ENCODE measurements at places on chromosomes 1 and 21.

DNA sequence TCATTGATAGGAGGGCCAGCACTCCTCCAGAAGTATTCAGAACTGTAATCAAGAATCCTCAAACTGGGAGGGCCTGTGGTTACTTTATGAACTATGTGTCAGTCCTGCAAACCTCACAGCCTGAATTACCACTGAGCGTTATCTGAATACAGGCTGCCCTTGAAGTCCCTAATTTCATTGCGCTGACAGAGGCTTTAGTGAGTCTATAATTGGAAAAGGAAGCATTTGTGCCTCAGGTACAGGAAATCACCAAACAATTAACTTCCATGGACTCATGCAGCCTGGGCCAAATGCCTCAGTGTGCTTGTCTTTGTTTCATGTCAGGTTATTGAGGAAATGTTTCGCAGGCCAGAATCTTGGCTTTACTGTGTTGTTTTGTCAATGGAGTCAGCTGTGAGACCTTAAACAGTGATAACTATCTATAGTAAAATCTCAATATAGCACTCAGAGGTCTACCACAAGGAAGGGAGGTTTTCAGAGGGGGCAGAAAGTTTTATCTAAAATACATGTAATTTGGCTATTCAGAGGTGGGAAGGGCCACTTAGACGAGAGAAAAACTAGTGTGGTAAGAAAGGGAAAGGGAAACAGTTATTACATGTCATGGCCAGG lies 32.9 kb upstream of the DOCK7 start:
- H3K4me1 ChIP-seq, result peaks cover 7% of the 10 kb centered on the region
- H3K27ac ChIP-seq, result no peak overlapping the region
- no peak for DNase-seq
- H3K4me3 ChIP-seq, result no peak overlapping the region

DNA sequence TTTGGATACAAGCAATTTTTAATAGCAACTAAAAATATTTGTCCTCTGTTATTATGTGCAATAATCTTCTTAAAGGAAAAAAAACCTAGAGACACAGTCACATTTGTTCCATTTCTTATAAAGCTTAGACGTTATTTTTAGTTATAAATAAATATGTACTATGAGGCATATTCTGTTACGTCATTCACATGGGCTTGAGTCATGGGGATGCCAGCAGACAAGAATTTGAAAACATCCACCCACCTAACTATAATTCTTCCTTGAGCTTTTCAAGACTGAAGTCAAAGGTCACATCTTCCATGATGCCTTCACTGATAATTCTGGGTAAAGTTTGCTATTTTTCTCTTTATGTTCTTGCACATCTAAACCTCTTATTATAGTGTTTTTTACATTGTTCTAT lies 268.8 kb downstream of the KCTD3 start:
- H3K36me3 ChIP-seq, result no peaks in the 10 kb centered on the region
- DNase-seq, result no peak
- no peak overlapping the region for H3K4me3 ChIP-seq
- no peaks in the 10 kb centered on the region for H3K27me3 ChIP-seq
- no peak overlapping the region for H3K27ac ChIP-seq

DNA sequence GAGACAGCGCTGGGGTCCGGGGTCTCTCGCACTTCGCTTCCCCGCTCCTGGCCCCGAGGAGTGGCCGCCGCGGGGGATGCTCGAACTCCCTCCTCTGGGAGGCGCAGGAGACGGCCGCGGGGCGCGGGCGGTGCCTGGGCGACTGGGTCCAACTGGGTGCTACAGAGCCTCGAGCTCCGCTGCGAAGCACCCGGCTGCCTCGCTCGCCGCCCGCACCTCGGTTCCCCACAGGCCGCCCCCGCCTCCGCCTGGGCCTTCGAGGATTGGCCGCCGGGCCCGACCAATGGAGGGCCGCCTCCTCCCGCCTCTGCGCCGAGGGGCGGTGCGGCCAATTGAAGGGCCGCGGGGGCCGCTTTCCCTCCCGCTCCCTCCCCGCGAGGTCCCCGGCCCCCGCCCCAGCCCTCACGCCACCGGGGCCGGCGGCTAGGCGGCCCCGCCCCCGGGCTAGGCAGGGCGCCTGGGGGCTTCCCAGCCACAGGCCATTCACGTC lies at the start of gene CNN3:
TSS of gene CNN3 (minus strand) at position 196 of the 490 bp plus-strand sequence. CDS start 216 bp downstream, outside the sequence.
- H3K27ac ChIP-seq, result no peak within 1 kb of the TSS
- H3K36me3 ChIP-seq, result peaks cover 3% of the 10 kb centered on the region
- peak within 1 kb of the TSS; percentile 78 for H3K4me3 ChIP-seq
- peak; percentile 87 for DNase-seq
- H3K4me1 ChIP-seq, result peaks cover 16% of the 10 kb centered on the region
- H3K27me3 ChIP-seq, result peaks cover 27% of the 10 kb centered on the region

DNA sequence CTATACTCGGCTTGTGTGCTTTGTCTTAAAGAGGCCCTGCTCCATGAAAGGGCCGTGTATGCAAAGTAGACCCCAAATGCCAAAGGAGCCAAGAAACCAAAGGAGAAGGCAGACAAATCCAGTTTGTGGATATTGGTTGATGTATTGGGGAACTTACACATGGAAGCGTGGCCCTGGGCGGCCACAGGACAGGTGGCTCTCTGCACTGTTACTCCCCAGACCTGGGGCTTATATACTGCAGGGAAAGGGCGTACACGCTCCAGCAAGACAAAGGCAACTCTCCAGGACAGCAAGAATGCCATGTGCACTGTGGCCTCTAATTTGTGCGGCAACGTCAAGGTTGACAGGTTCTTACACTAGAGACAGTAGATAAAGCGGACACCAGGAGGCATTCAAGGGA lies 24.8 kb downstream of the RSPH1 start:
- H3K27ac ChIP-seq, result no peak overlapping the region
- no peaks in the 10 kb centered on the region for H3K27me3 ChIP-seq
- peaks cover 12% of the 10 kb centered on the region for H3K4me1 ChIP-seq

Data from activated T-cell treated with anti-CD3 and anti-CD28 coated beads, Interleukin-2, amount 50 U/mL, for 72 hours (primary cell).